ENCODE measurements at places on chromosomes 6 and 20.

DNA sequence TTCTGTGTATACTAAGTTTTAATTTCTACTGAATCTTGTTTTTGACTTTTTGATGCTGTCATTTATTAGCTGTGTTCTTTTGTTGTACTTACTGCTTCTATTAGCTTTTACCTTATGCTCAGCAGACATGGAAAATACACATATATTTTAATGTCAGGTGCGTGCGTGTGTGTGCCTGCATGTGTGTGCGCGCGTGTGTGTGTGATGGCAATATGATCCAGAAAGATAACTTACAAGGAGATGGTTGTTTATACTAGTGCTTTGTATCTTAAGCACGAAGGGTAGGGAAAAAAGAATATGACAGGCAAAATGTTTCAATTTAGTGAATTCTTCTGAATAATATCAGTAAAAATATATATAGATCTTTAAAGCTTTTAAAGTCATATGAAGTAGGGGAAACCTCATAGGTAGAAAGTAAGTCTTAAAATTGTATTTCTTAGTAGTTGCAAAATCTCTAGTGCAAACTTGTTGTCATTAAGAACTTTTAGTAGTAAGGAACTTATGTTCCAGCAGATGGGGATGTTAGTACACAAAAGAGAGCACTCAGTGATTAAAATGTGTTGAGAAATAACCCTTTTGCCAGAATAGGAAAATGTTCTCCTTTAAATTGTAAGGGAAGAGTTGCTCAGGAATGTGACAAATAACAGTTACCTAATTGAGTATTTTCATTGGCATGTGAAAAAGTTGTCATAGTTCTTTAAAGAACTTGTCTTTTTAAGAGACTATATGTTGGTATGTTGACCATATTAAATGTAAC, 13.2 kb downstream of the QKI start:
- H3K36me3 ChIP-seq = no peaks in the 10 kb centered on the region
- H3K27me3 ChIP-seq = no peaks in the 10 kb centered on the region
- H3K4me1 ChIP-seq = peaks cover 15% of the 10 kb centered on the region
- no peak for DNase-seq

DNA sequence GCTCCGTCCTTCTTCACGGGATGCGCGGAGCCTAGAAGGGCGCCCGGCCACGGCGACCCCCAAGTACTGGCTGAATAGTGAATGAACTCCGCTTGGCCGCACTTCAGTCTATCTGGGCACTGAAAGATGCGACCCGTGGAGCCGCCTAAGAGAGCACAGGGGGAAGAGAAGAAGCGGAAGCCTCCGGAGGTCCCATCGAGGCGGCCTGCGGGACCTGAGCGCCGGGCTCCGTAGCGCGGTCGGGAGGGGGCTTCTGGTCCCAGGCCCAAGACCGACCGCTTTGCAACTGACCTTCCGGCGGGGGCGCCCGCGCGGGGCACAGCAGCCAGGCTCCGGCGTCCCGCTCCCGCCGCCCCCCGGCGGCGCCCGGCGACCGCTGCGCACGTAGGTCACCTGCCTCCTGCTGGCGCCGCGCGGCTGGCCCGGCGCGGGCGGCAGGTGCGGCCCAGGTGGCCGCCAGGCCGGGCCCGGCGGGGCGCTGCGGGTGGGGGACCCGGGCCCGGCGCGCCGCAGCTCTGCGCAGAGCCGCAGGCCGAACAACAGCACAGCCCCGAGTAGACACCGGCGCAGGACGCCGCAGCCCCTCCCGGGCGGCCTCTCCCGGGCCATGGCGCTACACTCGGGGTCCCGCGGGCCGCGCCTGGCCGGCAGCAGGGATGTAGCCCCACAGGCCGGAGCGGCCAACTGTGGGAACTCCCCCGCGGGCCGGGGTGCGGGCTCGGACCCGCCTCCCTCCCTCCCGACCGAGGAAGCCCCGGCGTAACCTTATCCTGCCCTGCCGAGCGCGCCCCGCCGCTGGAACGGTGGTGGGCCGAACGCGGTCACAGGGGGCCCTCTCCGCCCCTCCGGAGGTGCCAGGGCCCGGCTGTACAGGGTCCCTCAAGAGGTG, at the start of gene METTL24:
TSS of gene METTL24 (minus strand) at position 686 of the 889 bp plus-strand sequence. CDS start at position 609, 77 bp downstream.
- peak; percentile 72 for DNase-seq
- H3K4me3 ChIP-seq = peak within 1 kb of the TSS; percentile 72
- H3K36me3 ChIP-seq = no peaks in the 10 kb centered on the region
- H3K27me3 ChIP-seq = no peaks in the 10 kb centered on the region
- peak within 1 kb of the TSS; percentile 93 for H3K27ac ChIP-seq

DNA sequence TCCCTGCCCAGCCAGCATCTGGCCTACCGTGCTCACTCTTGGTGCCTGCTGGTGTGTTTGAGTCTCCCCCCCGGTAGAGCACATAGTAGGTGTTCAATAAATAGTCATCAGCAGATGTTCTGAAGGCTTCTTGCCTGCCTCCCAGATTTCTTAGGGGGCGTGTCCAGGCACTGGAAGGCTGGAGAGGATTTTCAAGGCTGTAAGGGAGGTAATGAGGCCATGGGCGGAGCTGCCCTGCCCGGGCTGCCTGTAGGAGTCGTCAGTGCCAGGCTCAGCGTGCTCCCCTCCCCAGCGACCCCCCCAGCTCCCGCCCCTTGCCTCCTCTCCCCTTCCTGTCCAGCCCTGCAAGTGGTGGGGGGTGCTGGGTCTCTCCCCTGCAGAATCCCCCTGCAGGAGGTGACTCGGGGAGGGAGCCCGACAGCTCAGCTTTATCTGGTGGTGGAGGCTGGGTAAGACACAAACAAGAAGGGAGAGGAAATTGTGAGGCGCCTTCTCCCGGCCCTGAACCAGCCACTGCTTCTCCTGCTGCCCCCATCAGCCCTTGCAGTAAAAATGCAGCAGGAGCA, 55.9 kb downstream of the BCAS4 start:
- no peak overlapping the region for H3K4me3 ChIP-seq
- H3K27me3 ChIP-seq = no peaks in the 10 kb centered on the region
- H3K36me3 ChIP-seq = no peaks in the 10 kb centered on the region
- no peak overlapping the region for H3K27ac ChIP-seq
- H3K4me1 ChIP-seq = peaks cover 14% of the 10 kb centered on the region

DNA sequence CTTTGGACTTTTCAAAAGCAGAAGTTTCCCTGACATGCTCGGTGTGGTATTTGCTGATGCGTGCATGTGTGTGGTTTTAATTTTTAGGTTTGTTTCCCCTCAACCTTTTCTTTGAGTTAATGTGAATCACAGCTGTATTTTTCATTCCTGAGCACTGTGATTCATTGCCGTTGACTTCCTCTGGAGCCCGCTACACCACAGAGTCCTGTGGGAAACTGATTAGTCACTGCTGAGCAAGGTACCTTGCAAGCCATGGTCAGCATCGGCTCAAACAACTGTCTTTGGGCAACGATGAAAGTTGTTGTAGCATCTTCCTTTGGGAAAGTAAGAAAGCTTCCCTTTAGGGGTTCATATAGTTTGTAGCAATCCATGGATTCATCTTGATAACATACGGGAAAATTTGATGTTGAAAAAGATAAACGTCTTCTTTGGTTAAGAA, 57.5 kb downstream of the RIN2 start:
- no peak for DNase-seq
- peaks cover 6% of the 10 kb centered on the region for H3K4me1 ChIP-seq
- H3K36me3 ChIP-seq = no peaks in the 10 kb centered on the region
- H3K27me3 ChIP-seq = no peaks in the 10 kb centered on the region

- no peaks in the 10 kb centered on the region for H3K27me3 ChIP-seq
- no peak overlapping the region for H3K27ac ChIP-seq
- DNase-seq = peak; percentile 3
- H3K4me1 ChIP-seq = no peaks in the 10 kb centered on the region
Measured at GRCh38 chr20:63097336-63097831, 90.6 kb upstream of the BHLHE23 start.
